ENCODE measurements at places on chromosomes 6 and 20.

- H3K27me3 ChIP-seq: peaks cover 5% of the 10 kb centered on the region
- no peaks in the 10 kb centered on the region for H3K36me3 ChIP-seq
- no peak for DNase-seq
Measured at GRCh38 chr20:50655311-50655880, 35.9 kb downstream of the RIPOR3 start.

GRCh38 chr20:58522666-58523065 lies 7.5 kb upstream of the APCDD1L start:
- no peak overlapping the region for H3K4me3 ChIP-seq
- H3K36me3 ChIP-seq: no peaks in the 10 kb centered on the region
- H3K27me3 ChIP-seq: no peaks in the 10 kb centered on the region
- no peak for DNase-seq
- no peak overlapping the region for H3K27ac ChIP-seq
- H3K4me1 ChIP-seq: no peaks in the 10 kb centered on the region

DNA sequence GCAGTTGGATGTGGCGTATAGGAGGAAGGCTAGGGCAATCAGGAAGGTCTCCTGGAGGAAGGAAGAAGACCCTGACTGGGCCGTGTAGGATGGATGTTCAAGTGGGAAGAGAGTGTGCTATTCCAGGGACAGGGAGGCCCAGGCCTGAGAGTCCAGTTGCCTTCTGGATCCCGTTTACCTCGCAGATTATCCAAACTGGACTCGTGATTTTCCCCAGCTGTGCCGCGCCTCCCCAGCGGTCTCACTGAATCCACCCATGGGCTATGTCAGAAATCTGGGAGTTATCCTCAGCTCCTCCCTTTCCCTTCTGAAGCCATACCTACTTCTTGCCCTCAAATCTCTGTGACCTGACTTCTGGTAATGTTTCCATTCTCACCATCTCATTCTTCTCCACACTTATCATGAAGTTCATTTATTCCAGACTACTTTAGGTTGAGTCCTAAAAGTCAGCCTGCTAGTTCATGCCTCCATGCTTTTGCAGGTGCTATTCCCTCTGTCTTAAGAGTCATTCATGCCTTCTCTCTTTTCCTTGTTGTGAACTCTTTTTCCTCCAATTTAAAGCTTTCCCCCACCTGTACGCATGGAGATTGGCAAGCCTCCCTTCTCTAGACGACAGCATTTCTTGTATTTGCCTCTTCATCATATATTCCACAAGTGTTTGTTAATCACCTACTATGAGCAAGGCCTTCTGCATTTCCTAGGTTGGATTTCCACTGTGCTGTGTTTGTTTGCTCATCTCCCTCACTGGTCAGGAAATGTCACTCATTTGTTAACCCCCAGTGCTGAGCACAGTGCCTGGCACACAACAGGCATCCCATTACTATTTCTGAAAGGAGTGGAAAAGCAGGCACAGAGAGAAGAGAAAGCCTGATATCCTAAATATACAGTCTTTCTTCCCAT lies 2.7 kb downstream of the SDCBP2 start:
- peak; percentile 3 for DNase-seq
- no peaks in the 10 kb centered on the region for H3K27me3 ChIP-seq
- H3K4me1 ChIP-seq: peaks cover 41% of the 10 kb centered on the region

GRCh38 chr6:135936606-135937005 lies 85.1 kb downstream of the PDE7B start:
- H3K4me1 ChIP-seq: no peaks in the 10 kb centered on the region
- no peaks in the 10 kb centered on the region for H3K36me3 ChIP-seq
- H3K4me3 ChIP-seq: no peak overlapping the region
- H3K27me3 ChIP-seq: no peaks in the 10 kb centered on the region
- no peak for DNase-seq
- H3K27ac ChIP-seq: no peak overlapping the region

DNA sequence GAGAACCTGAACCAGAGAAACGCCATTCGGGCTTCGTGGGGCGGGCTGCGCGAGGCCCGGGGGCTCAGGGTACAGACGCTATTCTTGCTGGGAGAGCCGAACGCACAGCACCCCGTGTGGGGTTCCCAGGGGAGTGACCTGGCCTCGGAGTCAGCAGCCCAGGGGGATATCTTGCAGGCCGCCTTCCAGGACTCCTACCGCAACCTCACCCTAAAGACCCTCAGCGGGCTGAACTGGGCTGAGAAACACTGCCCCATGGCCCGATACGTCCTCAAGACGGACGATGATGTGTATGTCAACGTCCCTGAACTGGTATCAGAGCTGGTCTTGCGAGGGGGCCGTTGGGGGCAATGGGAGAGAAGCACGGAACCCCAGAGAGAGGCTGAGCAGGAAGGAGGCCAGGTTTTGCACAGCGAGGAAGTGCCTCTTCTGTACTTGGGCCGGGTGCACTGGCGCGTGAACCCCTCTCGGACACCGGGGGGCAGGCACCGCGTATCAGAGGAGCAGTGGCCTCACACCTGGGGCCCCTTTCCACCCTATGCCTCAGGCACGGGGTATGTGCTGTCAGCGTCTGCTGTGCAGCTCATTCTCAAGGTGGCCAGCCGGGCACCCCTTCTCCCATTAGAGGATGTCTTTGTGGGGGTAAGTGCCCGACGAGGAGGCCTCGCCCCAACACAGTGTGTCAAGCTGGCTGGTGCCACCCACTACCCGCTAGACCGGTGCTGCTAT lies 904 bp downstream of the B3GALT4 start:
- H3K4me3 ChIP-seq: peak overlapping the region; percentile 19
- H3K36me3 ChIP-seq: peaks cover 87% of the 10 kb centered on the region
- DNase-seq: peak; percentile 53

DNA sequence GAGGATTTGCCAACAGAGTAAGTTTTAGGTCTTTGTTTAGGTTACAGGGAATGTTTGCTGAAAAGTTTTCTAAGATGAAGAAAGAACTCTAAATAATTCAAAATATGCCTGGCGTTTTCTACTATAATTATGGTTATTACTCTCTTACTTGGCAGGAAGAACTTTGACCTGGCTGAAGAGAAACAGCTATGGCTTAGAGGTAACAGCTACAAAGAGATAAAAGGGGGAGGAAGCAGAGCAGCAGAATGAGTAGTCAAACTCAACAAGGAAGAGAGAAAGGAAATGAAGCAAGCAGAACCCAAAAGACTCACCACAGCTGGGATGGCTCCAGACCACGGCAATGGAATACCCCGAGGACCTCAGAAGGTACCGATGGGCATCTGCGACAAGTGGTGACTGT lies 95.6 kb downstream of the KIF16B start:
- no peak for DNase-seq
- H3K27ac ChIP-seq: no peak overlapping the region
- no peaks in the 10 kb centered on the region for H3K4me1 ChIP-seq
- no peak overlapping the region for H3K4me3 ChIP-seq

DNA sequence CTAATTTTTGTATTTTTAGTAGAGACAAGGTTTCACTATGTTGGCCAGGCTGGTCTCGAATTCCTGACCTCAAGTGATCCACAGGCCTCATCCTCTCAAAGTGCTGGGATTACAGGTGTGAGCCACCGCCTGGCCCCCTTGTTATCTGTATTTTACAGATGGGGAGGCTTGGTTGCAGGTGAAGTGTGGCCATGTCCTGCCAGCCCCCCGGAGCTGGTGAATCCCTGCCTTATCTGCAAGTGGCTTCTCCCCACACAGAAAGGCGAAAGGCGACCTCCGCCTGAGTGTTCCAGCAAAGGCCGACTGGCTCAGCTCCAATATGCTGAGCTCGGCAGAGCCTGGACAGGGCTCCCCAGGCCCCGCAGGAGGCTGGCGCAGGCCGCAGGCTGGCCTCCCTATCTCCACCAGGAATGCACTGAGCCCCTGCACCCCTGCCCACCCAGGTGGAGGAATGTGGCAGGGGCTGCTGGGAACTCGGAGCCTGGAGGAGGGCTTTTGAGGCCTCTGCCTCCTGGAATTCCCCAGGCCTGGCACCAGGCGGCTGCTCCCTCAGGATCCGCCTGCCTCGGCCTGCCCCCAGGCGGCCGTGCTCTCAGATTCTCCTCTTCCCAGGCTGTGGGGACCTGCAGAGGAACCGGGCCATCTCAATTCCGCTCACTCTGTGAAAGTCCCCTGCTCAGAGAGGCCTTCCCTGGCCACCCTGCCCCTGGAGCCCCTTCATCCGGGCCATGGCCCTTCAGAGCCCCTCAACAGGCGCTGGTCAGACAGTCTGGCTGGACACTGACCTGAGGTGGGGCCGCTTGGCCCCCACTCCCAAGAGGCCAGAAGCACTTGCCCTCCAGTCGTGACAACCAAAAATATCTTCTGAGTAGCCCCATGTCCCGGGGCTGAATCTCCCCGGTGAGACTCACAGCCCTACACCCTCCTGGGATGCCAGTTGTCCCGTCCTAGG lies 9.3 kb upstream of the LAMA5 start:
- H3K27me3 ChIP-seq: no peaks in the 10 kb centered on the region
- DNase-seq: no peak
- H3K36me3 ChIP-seq: no peaks in the 10 kb centered on the region
- H3K27ac ChIP-seq: no peak overlapping the region

- DNase-seq: no peak
- H3K36me3 ChIP-seq: no peaks in the 10 kb centered on the region
- H3K27ac ChIP-seq: no peak overlapping the region
- no peak overlapping the region for H3K4me3 ChIP-seq
- H3K4me1 ChIP-seq: no peaks in the 10 kb centered on the region
- peaks cover 3% of the 10 kb centered on the region for H3K27me3 ChIP-seq
Measured at GRCh38 chr20:64189530-64189966, 25.3 kb downstream of the MYT1 start.
